ENCODE measurements at places on chromosomes 3 and 15. TPM values are rescaled to one million over a fixed set of nuclear protein-coding genes. Genes with fewer than 3 reads are reported as not detected.

DNA sequence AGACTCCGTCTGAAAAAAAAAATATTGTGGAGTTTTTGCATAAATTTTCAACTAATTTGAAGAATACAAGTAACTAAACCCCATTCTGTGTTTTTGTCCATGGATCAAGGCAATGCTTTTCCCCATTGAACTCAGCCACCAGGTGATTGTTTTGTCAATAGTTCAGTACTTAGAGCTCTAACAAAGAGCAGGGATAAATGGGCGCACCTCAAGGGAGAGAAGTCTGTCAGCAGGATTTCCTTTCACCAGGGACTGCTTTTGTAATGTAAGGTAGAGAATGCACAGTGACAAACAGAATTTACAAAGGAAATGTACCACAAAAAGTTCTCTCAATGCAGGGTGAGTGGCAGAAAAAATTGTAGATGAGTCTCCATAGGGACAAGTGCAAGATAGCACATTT, 10.8 kb upstream of the ATP13A5 start:
- DNase-seq, result no peak

- no peak for DNase-seq
Observed at GRCh38 chr3:87674397-87675161, 384.2 kb downstream of the CGGBP1 start.

GRCh38 chr3:1195947-1196346, 103.1 kb downstream of the CNTN6 start:
- no peak for DNase-seq

- no peak for DNase-seq
Observed at GRCh38 chr15:58062175-58062574, 3.3 kb downstream of the ALDH1A2 start.

GRCh38 chr3:167723025-167723512, 11.6 kb downstream of the PDCD10 start:
- DNase-seq, result no peak

DNA sequence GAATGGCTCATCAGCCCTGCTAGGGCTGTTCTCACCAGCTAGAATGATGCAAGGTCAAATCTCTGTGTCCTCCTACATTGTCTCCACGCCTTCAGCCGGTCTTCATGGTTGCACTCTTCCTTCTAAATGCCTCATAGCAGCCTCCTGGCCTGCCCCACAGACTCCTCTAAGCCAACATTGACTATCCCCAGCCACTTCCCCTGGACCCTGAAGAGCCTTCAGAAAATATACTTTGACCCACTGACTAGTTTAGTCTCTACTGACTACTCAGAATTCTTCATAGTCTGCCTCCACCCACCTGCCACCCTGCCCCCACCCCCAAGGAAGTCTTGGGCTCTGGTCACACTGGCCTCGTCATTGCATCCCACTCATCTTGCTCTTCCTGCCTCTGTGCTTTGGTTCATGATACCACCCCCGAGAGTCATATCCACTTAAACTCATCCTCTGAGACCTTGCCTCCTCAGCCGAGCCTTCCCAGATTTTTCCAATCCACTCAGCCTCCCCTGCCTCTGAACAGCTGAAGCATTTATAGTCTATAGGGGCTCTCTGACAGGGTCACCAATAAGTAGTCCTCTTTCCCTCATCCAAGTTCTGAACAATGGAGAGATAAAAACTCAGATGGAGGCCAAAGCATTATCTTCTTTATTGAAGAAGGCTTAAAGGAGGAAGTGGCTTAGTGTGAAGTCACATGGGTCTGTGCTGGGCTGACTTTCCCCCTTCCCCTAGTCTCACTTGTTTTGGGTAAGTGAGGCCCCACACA, 9.5 kb upstream of the DOCK3 start:
- DNase-seq, result no peak

GRCh38 chr3:171155122-171155700, 128.7 kb upstream of the SLC2A2 start:
- no peak for DNase-seq

DNA sequence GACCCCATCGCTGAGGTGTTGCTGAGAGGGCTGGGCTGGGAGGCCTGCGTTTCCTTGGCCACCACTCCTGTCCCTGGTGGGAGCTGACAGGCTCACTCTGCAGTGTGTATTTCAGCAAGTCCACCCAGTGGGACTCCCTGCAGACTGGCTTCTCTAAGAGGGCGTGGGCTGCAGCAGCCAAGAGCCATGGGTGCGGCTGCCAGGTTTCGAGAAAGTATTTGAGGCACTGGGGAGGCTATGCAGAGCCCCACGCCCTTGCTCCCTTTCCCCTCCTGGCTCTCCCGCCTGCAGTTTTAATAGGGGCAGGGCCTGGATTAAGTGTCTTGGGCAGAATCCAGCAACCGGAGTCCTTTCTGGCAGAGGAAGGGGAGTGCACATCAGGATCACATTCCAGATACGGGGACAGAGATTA, 242.1 kb downstream of the THSD4 start:
- DNase-seq, result no peak

DNA sequence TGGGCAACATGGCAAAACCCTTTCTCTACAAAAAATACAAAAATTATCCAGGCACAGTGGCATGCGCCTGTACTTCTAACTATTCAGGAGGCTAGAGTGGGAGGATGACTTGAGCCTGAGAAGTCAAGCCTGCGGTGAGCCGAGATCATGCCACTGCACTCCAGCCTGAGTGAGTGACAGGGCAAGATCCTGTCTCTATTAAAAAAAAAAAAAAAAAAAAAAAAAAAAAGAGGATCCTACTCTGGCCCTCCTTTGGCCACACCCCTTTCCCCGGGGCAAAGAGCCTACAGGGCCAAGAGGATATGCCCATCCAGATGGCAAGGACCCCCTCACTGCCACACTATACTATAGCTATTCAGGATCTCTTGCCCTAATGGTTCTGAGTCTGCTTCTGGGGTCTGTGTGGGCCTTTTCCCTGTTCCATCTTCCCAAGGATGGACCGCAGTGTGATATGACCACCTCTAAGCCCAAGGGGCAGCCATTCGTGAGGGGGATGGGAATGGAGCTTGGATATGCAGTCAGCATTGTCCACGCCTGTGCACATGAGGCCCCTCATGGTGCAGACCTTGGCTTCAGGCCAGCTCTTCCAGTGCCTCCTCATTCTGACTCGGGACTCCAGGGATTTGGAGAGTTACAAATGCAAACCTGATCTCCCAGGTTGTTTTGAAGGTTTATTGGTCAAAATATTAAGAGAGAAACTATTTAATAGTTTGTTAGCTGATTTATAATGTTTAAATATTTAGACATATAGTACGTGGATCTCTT, 7.3 kb downstream of the TYRO3 start:
- DNase-seq, result no peak

DNA sequence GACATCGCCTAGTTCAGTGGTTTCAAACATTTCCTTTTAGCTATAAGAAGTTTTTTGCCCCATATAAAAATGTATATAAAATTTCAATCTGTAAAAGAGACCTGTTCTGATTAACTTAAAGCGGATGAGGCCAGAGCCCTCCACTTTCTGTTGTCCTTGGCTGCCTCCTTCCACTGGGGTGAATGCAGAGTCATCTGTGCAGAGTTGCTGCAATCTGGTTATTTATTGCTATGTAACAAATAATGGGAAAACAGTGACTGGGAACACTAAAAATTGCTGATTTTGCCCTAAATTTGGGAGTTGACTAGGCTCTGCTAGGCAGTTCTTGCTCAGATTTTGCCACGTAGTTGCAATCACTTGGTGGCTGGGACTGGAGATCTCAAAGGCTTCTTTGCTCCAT, 637.8 kb downstream of the GRM7 start:
- no peak for DNase-seq

GRCh38 chr3:178385280-178385952, 150.8 kb upstream of the KCNMB2 start:
- DNase-seq, result no peak

DNA sequence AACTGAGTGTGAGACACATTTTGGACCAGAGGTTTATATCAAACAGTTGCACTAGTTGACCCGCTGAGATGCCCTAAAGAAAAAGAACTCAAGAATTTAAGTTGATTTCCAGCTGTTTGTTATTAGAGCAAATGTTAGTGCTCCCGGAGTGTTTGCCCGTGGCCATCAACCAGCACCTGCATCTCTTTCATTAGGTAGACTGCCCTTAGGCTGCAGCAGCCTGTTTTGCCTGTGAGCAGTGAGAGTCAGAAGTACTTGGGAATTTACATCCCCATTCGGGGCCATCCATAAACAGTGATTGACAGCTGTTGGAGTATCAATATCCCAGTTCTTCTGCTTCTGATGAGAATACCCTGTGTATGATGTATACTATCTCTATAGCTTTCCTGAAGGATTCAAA, 492.6 kb downstream of the RBMS3 start:
- DNase-seq, result no peak

DNA sequence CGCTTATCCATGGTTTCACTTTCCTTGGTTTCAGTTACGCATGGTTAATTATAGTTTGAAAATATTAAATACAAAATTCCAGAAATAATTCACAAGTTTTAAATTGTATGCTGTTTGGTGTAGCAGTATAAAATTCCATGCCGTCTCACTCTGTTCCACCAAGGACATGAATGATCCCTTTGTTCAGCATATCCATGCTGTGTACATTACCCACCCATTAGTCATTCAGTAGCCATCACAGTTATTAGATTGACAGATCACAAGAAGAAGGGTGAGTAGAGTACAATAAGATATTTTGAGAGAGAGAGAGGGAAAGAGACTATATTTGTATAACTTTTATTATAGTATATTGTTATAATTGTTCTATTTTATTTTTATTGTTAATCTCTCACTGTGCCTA, 535.5 kb downstream of the SQOR start:
- DNase-seq, result no peak

DNA sequence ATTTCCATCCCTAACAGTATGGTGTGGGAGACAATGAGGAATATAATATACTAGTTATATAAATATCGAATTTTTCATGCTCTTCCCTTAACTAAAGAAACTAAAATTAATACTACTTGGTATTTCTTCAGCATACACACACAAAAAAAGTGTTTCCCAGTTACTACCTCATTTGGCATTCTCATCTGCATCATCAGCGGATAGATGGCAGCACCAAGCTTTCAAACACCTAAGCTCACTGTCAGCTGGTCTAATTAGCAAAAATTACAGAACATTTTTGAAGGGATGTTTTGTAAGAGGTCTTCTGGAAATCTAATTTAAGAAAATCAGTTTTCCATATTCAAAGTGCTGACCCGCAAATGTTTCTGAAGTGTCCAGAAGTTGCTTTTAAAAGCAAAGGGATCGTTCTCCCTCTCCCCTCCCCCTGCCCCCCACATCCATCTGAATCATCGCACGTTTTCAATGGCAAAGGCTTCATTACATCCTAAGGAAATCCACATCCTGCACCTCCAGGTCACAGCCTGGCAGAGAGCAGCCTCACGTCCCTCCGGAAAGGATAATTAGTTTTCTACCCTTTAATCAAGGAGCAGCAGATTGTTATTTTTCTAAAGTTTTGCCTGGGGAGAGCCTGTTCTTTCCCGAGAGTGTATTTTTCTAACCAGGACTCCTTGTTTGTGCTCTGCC, 86.1 kb upstream of the SPATA12 start:
- DNase-seq, result no peak

Gene ONECUT1
- not detected for total RNA-seq

Gene EPHB1
- 0.15 TPM for total RNA-seq

Gene UNC13C
- not detected for total RNA-seq

Gene SLC28A2
- not detected for total RNA-seq

Gene MAGEL2
- not detected for total RNA-seq
